Activated CD4-positive, alpha-beta T cell treated with anti-CD3 and anti-CD28 coated beads, Interleukin-2, Interleukin-4, amounts not matched to agents 100 ng/mL and 50 ng/mL, durations not matched to agents 16 hours and 8 hours (primary cell): ENCODE measurements at places on chromosomes 12 and 14.

GRCh38 chr12:38892087-38892786, 13.2 kb downstream of the CPNE8 start:
- DNase-seq, result peak; percentile 41

GRCh38 chr12:24360461-24360860, 411.0 kb upstream of the SOX5 start:
- DNase-seq, result no peak

DNA sequence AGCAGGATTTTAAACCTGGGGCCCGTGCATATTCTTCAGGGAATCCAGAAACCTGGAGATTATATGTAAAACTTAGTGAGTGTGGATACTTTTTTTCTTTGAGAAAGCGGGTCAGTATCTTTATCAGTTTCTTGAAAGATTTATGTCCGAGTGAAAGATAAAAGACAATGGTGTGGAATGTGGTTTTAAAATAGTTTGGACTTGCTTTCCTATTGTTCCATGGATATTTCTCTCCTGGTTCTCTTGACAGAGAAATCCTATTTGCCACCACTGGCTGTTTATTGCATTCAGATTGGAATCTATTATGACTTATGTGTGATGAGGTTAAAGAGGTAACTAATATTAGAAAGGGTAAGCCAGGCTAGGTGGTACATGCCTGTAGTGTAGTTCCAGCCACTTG, 27.4 kb downstream of the KTN1 start:
- no peak for DNase-seq

DNA sequence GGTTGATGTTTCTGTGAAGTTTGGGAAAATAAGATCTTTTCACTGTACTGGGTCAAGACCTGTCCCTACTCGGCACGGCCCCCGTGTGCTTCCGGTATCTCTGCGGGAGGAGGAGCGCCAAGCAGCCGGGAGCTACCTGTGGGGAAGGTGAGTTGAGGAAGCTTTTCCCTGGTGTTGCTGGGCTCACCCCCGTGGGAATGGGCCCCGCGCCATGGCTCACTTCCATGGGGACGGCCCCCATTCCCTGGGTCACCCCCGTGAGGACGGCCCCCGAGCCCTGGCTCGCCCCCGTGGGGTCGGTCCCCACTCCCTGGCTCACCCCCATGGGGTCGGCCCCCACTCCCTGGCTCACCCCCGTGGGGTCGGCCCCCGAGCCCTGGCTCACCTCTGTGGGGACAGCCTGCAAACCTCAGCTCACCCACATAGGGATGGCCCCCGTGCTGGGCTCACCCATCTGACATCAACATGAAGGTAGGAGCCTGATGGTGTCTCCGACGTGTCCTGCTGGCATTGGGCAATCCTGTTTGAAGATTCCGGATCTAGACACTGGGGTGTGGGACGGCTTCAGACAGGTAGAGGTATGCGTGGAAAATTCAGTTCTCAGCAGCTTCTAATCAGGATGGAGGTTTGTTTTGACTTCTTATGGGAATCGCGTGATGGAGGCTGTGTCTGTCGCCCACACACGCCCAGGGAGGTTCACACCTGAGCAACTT, 9.1 kb downstream of the LRCOL1 start:
- no peak for DNase-seq

DNA sequence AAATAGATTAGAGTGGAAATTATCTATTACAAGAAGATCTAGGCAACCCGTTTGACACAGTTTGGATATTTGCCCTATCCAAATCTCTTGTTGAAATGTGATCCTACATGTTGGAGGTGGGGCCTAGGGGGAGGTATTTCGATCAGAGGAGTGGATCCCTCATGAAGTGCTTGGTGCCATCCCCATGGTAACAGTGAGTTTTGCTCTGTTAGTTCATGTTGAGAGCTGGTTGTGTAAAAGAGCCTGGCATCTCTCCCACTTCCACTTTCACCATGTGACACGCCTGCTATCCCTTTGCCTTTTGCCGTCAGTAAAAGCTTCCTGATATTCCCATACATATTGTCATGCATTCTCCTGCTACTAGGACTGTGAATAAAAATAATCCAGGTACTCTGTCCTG, 66.4 kb upstream of the FLRT2 start:
- no peak for DNase-seq

DNA sequence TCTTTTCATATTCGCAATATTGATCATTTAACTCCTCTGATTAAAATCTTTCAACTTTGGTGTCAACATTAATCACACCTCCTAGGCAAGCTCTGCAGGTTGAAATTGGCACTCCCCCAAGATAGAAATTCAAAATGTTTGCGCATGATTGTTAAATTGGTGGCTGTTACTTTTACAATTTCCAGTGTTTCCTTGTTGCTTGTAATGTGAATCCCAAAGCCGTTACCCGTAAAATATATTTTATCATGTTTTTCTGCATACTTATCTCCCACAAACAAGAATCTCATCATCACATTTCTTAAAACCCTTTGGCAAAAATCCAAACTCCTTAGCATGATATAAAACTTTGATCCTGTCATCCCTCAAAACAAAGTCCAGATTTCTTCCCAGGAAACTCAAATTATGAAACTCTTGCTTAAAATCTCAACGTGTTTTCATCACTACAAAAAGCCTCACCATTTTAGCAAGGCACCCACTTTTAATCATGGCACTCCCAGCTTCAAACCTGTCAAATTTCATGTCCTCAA, 14.7 kb downstream of the RTL1 start:
- no peak for DNase-seq

DNA sequence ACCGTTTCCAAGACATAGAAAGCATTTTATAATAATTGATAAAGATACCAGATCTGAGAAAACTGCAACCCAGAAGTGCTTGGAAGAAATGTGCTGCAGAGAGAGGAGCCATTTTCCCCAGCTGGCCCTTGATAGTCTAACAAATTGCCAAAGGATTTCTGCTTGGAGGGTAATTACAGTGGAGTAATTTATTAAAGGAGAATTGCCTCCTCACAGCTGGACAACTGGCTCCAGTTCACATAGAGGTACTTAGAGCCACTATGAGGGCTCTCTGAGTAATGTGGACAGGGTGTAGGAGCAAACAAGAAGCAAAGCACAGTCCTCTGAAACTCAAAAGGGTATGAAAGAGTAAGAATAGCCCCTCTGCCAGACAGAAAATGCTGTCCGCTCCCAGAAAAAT, 335.6 kb downstream of the SYT1 start:
- DNase-seq, result no peak

DNA sequence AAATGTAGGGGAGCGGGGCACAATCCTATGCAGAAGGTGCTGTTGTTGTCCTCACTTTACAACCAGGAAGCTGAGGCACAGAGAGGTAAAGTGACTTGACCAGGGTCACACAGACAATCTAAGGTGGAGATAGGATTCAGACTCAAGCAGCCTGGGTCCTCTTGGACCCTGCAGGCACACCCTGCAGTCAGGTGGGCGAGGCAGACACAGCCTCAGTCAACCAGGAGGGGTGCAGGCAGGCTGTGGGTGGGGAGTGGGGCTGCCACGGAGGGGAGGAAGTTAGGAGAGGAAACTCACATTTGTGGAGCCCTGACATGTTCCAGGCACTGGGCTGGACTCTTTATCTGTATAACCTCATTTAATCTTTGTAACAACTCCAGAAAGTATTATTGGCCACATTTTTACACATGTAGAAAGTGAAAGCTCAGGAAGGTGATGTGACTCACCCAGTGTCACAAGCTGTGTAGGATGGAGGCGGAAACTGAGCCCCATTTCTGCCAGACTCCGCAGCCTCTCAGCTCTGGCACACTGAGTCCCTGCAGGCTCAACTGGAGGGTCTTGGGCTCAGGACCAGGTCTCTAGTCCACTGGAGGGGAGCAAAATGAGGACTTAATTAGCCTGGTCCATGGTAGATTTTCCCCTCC, 24.9 kb upstream of the CHGA start:
- peak; percentile 68 for DNase-seq

GRCh38 chr14:64289571-64289970, 4.6 kb downstream of the ESR2 start:
- no peak for DNase-seq

GRCh38 chr12:59787610-59788009, 191.8 kb downstream of the SLC16A7 start:
- no peak for DNase-seq

DNA sequence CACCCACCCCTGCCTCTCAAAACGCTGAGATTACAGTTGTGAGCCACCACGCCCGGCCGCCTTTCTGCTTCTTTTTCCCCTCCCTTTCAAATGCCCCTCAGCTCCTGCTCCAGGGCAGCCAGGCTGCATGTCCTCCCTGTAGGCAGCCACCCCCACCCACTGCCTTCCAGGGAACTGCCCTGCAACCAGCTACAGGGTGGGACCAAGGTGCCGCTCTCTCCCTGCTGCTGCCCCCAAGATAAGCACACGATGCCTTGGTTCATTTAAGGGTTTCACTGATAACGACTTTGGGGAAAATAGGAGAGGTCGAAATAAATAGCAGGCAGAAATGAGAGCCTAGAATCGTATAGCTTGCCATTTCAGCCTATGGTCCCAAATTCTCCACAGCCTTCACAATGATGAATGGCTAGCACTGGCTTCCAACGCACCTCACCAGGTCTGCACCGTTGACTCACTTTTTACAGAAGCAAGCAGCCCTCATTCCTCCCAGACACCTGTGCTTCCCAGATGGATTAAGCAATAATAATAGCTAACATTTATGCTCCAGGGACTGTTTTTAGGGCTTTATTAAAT, 40.7 kb downstream of the ATG14 start:
- no peak for DNase-seq

- DNase-seq, result peak; percentile 7
Measured at GRCh38 chr12:96720363-96720705, 186.7 kb upstream of the NEDD1 start.

DNA sequence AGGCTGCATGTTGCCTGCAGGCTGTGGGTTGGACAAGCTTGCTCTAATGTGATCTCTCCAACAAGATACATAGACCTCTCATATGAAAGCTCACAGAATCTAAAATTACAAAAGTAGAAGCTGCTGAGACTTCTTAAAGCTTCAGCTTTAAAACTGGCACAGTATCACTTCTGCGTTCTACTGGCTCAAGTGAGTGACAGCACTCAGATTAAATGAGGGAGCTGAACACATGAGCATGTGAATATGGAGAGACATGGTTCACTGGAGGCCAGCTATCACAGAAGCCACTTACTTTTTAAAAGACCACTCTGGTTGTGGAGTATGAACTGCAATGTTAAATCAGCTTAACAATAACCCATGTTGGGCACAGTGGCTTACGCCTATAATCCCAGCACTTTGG, 29.1 kb upstream of the ANO6 start:
- no peak for DNase-seq

- no peak for DNase-seq
Measured at GRCh38 chr12:102685172-102685571, 204.8 kb upstream of the IGF1 start.

DNA sequence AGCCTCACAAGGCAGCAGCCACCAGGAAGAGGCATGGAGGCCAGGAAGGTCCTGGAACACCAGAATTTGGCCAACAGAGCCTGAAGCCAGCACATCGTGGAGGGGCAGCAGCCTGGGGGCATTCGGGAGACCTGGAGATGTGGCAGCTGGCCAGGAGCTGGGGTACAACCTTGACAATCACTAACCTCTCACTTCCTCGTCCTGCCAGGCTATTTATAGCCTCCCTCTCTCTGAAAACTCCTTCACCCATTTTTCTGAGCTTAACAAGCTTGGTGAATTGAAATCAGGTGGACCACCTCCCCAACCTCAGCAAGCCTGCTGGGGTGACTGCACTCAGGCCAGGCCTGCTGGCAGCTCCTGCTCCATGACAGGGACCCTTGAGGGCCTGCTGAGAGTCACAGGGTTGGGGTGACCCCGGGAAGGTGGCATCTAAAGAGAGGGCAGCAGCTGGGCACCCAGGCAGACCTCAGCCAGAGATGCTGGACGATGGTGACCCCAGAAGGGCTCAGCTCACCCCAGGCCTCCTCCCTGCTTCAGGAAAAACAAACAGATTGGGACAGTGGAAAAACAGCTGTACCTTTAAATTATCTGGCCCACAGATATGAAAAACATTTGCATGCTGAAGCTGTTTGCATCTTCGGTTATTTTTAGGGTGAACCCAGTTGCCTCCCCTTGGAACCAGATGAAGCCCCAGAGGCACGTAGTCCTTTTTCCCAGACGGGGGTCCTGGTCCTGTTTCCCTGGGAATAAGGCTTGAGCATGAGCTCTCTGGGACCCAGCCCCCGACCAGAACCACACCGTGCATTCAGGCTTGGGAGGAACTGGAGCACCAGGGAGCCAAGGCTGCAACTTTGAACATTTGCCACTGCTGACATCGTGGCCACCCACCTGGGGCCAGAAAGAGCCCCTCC, 67.0 kb downstream of the PITPNM2 start:
- no peak for DNase-seq

GRCh38 chr12:75702477-75703093, 191.2 kb upstream of the KRR1 start:
- no peak for DNase-seq

- no peak for DNase-seq
Measured at GRCh38 chr14:95386536-95387095, 66.9 kb upstream of the CLMN start.

- DNase-seq, result peak; percentile 70
Measured at GRCh38 chr12:6946033-6946919, 2.5 kb downstream of the C12orf57 start.

- no peak for DNase-seq
Measured at GRCh38 chr12:106954462-106955376, 988 bp upstream of the TMEM263 start.

GRCh38 chr14:63182968-63183367, 21.3 kb upstream of the RHOJ start:
- no peak for DNase-seq

GRCh38 chr12:27808841-27809240, 28.8 kb upstream of the MANSC4 start:
- no peak for DNase-seq

DNA sequence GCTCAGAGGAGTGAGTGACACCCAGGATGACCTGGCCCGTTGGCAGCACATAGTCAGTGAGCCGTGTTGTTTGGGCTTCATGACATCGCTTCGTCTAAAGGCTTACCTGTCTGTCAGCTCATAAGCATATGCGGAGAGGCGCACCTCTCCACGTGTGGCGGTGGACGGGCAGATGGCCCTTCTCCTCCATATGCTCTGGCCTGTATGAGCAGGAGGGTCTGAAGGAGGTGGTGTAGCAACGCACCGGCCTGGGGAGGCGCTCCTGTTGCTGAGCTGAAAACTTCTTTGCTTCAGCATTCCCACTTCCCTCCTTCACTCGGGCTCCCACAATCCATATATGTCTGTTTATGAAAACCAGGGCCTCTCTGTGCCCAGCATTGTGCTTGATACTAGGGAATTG, 186.1 kb downstream of the TSPAN9 start:
- DNase-seq, result no peak

DNA sequence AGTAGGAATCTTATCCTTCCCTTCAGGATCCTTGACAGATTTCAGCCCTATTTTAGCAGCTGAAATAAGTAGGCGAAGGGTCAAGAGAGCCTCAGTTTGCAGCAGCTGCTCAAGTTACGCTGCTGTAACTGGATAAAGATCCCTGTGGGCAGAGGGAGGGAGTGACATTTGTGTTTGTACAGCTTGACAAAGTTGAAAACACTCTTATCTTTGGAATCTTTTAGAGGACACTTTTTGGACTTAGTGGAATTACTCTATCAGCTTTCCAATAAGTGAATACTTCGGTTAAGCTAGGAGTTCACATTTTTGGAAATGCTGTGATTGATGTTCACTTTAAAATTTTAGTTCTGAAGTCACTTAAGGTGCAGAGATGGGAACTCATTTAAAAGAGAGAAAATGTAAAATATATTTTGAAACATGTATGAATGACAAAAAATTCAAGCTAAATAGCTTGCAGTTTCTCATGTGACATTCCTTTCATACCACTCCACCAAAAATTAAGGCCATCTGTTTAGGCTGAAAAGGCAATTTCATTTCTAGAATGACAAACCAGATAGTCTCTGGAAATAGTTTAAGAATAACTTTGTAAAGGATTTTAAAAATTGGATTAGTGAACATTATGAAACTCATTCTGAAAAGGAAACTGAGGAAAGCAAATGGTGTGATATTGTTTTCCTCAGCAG, 55.2 kb downstream of the SLC38A4 start:
- no peak for DNase-seq
